ENCODE measurements at places on chromosomes 13 and 19. TPM values are rescaled to one million over a fixed set of nuclear protein-coding genes. Genes with fewer than 3 reads are reported as not detected.

The ACER1 gene
- not detected for total RNA-seq

The C19orf18 gene
- total RNA-seq, result not detected

DNA sequence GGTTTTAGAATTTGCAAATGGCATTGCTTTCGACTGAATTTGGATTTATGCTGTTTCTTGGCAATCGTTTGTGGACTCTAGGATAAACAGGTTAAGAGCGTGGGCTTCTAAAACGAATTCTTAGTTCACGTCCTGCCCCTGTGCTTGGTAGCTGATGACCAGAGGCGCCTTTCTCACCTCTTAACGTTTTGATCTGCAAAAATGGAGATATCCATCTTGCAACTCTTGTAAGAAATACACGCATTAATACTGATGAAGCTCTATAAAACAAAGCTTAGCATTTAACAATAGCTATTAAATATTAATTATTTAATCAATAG, 580 bp upstream of the KATNAL1 start:
- DNase-seq, result no peak

DNA sequence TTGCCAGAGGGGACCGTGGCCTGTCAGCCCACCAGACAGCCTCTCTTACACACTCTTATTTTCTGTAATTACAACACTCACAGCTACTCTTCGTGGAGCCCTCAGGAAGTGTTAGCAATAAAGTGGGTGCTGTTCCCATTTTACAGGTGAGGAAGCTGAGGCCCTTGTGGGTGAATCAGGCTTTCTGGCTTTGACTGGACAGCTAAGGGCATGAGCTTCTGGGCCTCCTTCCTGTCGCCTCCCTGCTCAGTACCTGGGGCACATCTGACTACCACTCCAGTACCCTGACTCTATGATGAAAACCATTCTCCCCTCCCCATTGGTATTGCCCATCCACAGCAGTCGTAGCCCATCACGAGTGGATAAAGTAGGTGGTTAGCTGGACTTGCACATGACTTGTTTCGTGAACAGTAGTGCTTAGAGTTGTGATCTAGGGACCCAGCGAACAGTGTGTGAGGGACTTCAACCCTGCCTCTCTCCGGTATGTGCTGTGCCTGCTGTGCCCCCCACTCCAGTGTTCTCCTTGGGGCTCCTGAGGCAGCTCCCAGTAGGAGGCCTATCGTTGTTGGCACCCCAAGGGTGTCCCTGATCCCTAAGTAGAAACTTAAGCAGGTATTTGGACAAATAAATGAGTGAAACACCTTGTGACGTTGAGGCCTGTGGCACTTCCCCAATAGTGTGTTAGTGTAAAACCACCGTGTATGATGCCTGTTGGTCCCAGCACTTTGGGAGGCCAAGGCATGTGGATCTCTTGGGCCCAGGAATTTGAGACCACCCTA, 38.6 kb downstream of the GATAD2A start:
- DNase-seq, result no peak
